ENCODE measurements at places on chromosomes 3 and 15.

DNA sequence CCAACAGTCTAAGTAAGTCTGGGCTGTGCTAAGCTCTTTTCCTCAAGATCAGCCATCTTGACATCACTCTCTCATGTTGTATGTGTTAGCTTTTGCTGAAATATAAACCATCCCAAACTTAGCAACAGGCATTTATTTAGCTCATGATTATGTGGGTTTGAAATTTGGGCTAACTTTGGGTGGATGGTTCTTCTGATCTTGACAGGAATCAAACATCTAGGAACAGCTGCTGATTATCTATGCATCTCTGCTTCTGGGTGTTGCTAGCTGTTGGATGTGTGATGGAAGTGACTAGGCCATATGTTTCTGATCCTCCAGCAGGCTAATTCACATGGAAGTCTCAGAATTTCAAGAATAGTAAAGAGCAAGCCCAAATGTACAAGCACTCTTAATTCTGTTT, 615.2 kb upstream of the TGFBR2 start:
- no peak for DNase-seq

- peak; percentile 56 for DNase-seq
Measured at GRCh38 chr3:141905129-141905528, 28.7 kb downstream of the ATP1B3 start.

DNA sequence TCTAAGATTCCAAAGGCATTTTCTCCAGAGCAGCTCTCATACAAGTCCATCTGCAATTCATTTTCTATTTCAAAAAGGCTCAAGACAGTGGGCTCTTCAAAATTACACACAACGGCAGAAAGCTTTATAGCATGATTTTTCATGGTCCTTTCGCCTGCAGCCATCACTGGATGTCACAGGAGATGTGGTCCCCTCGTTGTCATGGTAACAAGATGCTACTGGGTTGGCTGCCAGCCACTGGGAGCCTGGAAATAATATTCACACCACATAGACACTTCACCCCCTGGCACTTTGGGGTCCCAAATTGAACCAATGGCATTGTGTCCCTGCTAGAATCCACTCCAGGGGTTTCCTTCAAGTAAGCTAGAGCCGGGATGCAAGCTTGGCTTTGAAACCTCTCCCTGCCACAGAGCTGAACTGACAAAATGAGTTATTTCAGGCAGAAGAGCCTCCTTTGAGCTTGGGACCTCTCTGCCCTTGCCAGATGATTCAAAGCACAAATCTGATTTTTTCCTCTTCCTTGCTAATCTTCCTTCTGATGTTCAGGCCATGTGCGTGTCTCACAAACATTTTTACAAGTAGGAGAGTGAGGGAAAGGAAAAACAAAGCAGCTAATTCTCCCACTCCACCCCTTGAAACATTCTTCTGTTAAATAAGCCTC, 512.6 kb upstream of the ADAMTS9 start:
- DNase-seq = no peak

DNA sequence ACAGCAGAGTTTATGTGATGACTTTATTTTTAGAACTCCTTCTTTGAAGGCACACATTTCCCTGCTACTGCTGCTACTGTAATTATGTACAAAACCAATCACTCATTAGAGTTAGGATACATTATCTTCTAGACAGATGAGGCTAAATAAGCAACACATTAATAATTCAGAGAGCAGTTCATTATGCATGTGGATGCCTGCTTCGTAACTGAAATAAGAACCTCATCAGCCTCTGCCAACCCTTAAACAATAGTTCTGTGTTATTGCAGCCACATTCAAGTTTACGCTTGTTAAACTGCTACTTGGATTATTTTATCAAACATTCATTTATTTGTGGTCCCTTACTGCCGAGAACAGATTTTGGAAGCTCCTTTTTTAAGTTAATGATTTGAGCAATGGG, 52.5 kb upstream of the C15orf61 start:
- no peak for DNase-seq

DNA sequence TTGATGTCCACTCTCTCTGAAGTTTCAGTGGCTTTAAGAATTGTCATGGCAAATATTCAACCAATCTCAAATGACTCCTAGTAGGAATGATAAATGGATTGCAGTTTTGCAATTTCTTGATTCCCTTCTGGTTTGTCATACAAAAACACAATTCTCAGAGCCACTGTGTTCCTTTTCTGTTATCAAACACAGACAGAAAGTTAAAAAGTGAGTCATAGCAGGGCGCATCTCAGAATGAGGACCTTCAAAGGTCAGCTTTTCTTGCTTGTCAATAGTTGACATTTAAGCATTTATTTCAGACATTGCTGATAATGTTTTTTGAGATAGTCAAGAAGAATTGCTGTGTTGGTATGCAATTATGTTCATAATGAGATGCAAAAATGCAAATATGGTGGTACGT, 405.9 kb downstream of the NR2F2 start:
- DNase-seq = peak; percentile 13

DNA sequence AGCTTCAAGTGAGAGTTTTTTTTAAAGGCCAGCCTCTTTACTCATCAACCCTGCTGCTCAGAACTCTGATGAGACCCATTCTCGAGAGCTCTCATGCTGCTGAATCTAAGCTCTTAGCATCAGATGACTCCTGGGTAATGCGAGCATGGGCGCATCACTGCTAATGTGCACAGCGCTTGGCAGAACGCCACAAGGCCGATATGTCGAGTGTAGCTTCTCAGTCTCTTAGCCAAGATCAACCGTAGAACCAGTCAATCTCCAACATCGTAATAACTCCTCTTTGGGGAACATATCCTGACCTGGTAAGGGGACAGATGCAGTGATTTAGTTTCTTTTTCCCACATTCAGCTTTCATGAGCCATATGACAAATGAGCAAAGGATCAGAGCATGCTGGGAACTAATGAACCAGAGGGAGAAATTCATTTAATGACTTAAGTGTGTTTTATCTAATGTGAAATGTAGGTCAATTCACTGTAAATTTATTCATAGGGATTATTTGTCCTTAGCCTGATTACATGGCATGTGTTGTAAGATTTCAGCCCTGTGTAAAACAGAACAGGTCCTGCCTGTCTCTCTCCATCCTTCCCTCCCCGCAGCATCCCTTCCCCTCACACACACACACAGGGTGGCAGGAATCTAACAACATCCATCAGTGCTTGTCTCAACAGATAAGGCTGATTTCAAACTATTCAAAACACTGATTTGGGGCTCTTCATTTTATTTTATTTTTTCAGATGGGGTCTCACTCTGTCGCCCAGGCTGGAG, 195.4 kb upstream of the C2CD4B start:
- peak; percentile 4 for DNase-seq

- no peak for DNase-seq
Measured at GRCh38 chr3:140424726-140425125, 253.1 kb upstream of the TRIM42 start.

- peak; percentile 70 for DNase-seq
Measured at GRCh38 chr3:48429960-48430707, at the start of gene PLXNB1. Gene PLXNB1 (minus strand): TSS chr3:48430086. CDS start chr3:48424611, 5,475 bp downstream.

GRCh38 chr15:41556677-41557076, 2.3 kb upstream of the TYRO3 start:
- no peak for DNase-seq

GRCh38 chr3:193767353-193768069, 174.5 kb downstream of the OPA1 start:
- no peak for DNase-seq

DNA sequence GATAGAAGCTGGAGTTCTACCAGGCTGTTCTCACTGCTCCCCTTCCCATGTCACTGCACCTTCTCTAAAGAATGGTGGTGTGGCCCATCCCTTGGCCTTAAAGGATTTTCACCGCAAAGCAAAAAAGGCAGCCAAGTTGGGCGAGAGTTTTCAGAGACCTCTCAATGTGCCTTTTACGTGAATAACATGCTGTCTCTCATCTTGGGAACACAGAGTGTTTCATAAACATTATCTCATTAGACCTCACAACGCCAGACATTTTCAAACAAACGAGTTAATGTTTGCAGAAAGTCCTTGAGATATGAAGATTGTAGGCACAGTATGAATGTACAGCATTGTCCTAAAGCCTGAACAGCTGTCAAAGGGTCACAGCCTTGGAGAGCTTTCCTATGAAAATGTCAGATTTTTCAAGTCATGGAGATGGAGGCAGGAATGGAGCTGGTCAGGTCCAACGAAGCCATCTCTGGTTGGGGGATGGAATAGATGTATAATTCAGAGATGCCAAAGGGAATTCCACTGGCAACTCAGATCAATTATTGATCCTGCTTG, 21.3 kb downstream of the TM4SF1 start:
- DNase-seq = peak; percentile 13

DNA sequence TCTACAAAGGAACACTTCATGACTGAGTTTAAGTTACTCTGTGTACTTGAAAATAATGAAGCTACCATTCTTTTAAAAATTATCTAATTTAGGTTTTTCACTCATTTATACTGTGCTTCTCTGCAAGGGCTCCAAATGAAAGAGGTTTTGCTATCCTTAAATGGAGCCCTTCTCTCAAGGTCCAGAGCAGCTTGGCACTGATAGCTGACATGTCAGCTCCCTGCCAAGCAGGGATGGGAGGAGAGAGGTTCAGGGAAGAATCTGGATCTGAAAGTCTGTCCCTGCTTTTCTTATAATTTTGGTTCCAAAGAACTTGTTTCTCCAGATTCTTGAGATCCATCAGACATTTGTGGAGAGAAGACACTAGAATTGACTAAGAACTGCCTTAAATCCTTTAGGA, 39.1 kb downstream of the MRPS11 start:
- DNase-seq = no peak

GRCh38 chr3:64666171-64666588, 21.6 kb downstream of the ADAMTS9 start:
- DNase-seq = no peak

- DNase-seq = no peak
Measured at GRCh38 chr15:86840996-86841395, 761.3 kb downstream of the AGBL1 start.

DNA sequence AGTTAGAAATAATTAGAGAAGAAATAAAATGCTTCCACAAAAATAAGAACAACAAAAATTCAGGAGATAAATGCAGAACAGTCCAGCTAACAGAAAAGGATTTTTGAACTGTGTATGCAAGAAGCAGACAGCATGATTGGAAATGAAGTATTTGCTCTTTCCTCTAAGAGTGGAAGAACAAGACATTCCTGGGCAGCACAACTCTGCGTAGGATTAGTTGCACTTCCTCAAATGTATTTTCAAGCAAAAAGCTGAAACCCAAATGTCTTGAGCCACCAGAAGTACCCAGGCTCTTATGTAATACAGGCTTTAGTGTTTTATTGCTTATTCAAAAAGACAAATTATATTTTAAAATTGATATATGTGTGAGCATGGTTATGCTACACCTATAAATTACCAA, 127.2 kb downstream of the ZBTB20 start:
- no peak for DNase-seq

DNA sequence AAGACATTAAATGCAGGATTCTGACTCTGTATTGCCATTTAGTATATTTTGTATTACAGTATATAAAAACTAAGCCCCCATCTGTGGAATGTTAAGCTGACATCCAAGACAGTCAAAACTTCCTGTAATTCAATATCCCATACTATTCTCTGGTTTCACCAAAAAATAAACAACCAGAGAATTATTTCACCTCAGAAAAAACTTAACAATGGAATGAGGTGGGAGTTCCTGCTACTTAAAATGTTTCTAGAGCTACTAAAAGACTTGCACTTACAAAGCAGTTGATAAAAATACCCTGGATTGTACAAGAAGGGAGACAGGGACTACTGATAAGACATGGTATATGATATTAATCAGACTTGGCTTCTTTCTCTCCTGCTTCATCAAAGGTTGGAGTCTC, 8.3 kb downstream of the ARL13B start:
- DNase-seq = peak; percentile 44

- DNase-seq = no peak
Measured at GRCh38 chr3:12447075-12447474, 37.2 kb upstream of the TSEN2 start.

GRCh38 chr3:150149651-150150051, 179.0 kb upstream of the PFN2 start:
- peak; percentile 85 for DNase-seq
